ENCODE measurements at places on chromosomes 6 and 20. TPM values are rescaled to one million over a fixed set of nuclear protein-coding genes. Genes with fewer than 3 reads are reported as not detected.

Gene FUT9
- total RNA-seq, result 2.2 TPM

Gene C6orf52
- 8.2 TPM for total RNA-seq

DNA sequence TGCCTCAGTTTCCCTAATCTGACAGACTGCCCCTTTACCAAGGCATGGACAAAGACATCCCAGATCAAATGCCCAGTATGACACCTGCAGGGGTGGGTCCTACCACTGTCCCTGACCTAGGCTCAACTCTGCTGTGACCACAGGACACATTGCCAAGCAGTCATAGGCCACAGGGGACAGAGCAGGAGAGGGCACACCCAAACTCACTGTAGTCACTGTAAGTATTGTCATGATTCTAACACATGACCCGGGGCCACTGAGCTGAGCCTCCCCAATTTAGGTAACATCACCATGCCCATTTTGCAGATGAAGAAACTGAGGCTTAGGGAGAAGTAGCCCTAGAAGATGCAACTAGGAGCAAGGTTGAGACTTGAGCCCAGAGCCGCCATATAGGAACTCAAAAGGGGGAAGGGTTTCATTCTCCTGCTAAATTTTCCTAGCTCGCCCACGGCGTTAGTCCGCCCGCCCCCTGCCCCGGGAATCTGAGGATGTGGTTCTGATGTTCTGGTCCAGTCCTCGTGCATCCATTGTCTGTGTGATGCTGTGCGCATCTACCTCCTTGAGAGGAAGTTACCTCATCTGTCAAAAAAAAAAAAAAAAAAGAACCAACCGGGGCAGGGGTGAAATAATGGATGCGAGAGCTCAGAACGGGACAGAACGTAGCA, 44.8 kb downstream of the PMEPA1 start:
- no peak for DNase-seq
- H3K36me3 ChIP-seq, result no peaks in the 10 kb centered on the region
- H3K27me3 ChIP-seq, result peaks cover 2% of the 10 kb centered on the region
- H3K4me1 ChIP-seq, result peaks cover 4% of the 10 kb centered on the region

DNA sequence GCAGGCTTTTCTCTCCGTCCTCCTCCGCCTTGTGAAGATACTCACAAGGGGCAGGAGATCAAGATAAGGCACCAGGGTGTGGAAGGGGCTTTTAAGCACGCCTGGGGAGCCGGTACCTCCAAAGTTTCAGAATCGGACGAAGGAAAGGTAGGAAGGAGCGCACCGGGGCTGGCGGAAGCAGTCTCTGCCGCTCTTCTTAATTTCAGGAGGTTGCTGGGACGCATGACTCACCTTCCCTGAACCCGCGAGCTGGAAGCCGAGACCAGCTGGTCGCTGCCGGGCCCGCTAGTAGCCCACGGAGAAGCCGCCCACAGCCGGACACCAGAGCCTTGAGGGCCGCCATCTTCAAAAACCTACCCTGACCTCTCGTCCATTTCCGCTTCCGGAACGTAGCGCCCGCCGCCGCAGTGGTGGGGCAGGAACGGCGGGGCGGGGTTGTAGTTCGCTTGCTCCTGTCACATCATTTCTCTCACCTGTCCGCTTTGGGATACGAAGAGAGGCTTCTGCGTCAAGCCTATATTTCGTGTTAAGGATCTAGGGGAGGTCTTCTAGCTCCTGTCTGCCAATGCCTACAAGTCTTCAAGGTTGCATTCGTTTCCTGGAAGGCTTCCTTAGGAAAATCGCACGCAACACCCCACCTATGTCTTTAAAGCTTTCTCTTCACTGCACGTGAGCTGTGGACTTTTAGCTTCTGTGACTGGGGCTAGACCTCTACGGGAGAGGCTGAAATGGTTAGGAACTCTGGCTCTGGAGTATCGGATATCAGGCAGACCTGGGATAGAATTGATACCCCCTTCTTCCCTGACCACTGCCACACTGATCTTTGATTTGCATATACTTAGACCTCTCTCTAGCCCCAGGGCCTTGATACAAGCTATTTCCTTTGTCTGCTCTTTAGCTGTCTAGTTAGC, at the start of gene MRPS18A:
TSS of gene MRPS18A (minus strand) at position 355 of the 911 bp plus-strand sequence. CDS start at position 343, 12 bp downstream.
- H3K36me3 ChIP-seq, result no peaks in the 10 kb centered on the region
- H3K4me3 ChIP-seq, result peak within 1 kb of the TSS; percentile 94
- peak within 1 kb of the TSS; percentile 94 for H3K27ac ChIP-seq

DNA sequence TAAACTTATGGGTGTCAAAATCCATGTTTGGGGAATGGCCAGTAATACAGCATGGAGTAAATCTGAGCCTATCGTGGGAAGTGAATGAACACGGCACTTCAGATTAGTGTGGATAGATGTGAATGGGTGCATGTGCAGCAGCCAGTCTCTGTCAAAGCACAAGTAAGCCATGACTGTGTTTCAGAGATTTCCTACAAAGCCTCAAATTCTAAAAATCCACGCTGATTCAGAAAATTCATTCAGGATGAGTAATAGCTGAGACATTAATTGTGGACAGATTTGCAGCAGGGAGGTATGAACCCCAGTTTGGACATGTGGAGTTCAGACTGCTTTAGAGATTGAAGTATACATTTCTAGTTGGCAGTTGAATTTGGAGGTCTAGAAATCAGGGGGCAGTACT, 115.1 kb downstream of the QKI start:
- no peaks in the 10 kb centered on the region for H3K27me3 ChIP-seq
- no peak for DNase-seq
- H3K36me3 ChIP-seq, result peaks cover 2% of the 10 kb centered on the region
- no peak overlapping the region for H3K27ac ChIP-seq

- H3K36me3 ChIP-seq, result no peaks in the 10 kb centered on the region
- no peak overlapping the region for H3K27ac ChIP-seq
- H3K4me3 ChIP-seq, result no peak overlapping the region
- DNase-seq, result no peak
- H3K27me3 ChIP-seq, result no peaks in the 10 kb centered on the region
- no peaks in the 10 kb centered on the region for H3K4me1 ChIP-seq
These were observed 83.2 kb upstream of the TBX18 start for GRCh38 chr6:84847390-84848160.
